ENCODE measurements at places on chromosomes 3 and 15. TPM values are rescaled to one million over a fixed set of nuclear protein-coding genes. Genes with fewer than 3 reads are reported as not detected.

Gene LMAN1L
- not detected for polyA plus RNA-seq

Gene SLC9C1
- polyA plus RNA-seq = not detected

Gene TRA2B
- polyA plus RNA-seq = 47.0 TPM

Gene GXYLT2
- 0.42 TPM for polyA plus RNA-seq

Gene CCR8
- not detected for polyA plus RNA-seq

Gene PLA1A
- not detected for polyA plus RNA-seq
